CD4-positive, alpha-beta T cell treated with Interleukin-4 for 1 hour (primary cell): ENCODE measurements at places on chromosomes 1 and 21.
A peak's percentile ranks its signal among the peaks of the same experiment; 100 is the strongest.

DNA sequence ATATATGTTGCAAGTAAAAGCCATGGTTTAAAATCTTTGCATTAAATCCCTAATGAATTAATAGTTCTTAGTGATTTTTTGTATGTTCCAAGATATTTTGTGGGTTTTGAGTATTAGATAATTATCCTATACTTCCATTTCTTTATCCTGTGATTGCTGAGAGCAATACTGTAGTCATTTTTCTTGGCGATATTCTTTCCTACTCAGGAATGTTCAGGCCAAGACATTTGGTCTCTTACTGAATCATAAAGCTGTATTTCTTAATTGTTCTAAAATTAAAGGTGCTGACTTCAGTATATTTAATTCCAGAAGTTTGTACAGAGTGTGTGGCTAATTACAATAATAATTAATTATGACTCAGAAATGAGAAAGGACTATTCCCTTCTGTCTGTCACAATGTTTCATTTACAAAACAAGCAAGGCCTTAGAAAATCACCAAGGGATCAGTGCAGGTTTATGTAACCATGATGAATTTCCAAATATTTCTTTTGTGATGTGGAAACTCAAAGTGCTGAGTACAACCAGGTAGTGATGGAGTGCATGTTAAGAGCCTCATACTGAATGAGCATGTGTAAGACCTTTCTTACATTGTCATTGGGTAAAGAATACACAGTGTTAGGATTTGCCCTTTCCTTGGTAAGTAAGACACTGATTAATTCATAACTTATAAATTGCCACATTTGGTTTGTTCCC, 161.2 kb downstream of the HMCN1 start:
- no peak for DNase-seq

GRCh38 chr1:52439976-52440375, 35.6 kb downstream of the PRPF38A start:
- DNase-seq: no peak

DNA sequence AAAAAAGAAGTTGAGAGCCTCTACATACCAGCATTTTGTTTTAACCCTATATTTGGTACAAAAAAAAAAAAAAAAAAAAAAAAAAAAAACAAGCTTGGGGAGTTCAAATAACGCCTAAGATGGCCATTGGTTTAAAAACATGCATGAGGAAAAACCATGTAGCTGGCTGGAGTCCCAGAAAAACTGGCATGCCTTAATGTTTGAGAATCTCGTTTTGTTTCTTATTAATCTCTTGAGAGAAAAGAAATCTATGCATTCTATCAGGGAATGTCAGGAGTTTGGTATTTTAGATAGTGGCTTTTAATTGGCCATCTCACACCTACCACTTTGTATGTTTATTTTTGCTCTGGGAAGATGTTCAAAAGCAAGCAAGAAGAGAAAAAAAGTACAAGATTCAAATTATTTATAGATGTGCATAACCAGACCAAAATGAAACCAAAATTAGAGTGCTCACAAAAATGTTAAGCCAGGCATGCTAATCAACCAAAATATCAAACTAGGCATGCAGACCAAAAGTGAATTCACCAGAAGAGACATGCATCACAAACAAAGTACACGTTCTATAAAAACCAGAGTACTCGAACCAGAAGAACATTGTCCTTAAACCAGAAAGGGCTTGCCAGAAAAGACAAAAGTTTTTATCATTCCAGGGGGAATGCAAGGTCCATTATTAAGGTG, 156.6 kb downstream of the AK5 start:
- DNase-seq: peak; percentile 17

DNA sequence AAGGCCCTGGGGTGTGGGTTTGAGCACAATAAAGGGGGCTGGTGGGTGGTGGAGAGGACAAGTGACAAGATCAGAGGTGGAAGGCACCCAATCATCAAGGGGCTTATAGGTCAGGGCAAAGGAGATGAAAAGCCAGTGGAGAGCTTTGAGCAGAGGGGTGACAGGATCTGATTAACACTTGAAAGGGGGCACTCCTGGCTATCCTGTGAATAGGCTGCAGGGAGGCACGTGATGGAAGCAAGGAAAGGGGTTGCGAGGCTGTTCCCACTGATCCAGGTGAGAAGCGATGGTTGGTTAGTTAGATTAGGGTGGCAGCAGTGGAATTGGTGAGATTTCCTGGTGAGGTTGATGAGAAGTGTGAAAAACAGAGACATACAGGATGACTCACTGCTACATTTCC, 80.6 kb downstream of the WLS start:
- no peak for DNase-seq

GRCh38 chr1:113686891-113687618, 72.2 kb downstream of the PHTF1 start:
- no peak for DNase-seq

- no peak for DNase-seq
These were observed 1.9 kb upstream of the MGST3 start for GRCh38 chr1:165629151-165629550.

DNA sequence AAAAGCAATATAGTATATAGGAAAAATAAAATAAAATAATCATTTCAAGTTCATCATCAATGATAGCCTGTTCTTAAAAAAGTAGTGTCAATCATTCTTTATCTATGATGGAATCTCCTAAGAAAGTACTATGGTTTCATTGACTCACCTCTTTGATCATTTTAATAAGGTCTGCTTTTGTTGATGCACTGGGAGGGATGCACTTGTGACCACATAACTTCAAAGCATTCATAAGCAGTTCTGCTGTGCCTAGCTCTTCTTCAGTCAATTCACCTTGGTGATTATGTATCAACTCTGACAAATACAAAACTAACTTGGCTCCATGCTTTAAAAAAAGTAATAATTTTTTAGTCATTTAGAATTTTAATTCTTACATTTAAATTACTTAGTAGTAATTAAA, 84.8 kb upstream of the GNG4 start:
- peak; percentile 13 for DNase-seq

DNA sequence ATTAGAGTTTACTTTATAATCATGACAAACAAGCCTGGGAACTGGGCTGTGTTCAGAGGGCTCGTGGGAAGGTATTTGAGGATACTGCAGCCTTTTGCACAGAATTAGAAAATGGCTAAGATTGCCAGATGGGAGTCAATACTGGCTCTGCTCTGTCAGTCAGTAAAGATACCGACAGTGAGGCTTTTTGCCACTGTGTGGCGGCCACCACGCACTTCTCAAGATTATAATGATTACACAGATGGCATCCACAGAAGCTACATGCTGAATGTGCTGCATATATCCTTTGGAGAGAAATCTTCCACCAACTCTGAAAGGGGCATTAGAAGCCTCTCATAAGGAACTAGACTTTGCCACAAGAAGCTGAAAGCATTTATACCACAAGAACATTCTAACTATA, 213.4 kb upstream of the PTBP2 start:
- no peak for DNase-seq

DNA sequence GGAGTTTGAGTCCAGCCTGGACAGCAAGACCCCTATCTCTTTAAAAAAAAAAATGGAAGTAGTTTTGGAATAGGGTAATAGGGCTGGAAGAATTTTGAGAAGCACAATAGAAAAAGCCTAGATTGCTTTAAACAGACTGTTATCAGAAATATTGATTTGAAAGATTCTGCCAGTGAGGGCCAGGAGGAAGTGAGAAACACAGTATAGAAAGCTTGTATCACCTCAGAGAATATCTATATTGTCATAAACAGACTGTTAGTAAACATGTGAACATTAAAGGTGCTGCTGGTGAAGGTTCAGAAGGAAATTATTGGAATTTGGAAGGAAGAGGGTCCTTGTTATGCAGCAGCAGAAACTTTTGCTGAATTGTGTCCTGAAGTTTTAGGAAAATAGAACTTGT, 24.8 kb upstream of the PSEN2 start:
- DNase-seq: no peak

DNA sequence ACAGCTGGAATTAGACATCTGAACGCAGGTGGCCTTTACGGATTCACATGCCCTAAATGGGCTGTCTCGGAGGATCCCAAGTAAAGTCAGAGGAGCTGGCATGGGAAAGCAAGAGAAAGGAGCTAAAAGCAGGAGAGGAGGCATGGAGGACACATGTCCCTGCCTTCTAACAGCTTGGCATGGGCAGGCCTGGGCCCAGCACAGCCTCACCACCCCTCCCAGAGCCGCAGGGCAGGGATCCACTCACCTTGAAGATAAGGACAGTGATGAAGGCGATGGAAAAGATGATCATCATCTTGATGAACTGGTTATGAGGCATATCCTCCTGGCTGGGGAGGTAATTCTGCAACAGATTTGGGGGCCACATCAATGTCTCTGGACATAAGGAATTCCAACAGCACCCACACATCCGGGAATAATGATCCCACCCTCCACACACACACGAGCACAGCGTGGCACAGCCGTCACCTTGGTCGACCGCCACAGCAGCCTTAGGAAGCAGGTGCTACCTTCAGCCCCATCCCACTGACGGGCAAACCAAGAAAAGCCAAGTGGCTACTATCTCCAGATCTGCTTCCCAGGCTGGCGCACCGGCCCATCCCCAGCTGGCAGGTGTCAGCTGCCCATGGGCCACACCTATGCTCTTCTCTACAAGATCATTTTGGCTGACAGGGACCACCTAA, 14.1 kb upstream of the MATN1 start:
- DNase-seq: no peak

DNA sequence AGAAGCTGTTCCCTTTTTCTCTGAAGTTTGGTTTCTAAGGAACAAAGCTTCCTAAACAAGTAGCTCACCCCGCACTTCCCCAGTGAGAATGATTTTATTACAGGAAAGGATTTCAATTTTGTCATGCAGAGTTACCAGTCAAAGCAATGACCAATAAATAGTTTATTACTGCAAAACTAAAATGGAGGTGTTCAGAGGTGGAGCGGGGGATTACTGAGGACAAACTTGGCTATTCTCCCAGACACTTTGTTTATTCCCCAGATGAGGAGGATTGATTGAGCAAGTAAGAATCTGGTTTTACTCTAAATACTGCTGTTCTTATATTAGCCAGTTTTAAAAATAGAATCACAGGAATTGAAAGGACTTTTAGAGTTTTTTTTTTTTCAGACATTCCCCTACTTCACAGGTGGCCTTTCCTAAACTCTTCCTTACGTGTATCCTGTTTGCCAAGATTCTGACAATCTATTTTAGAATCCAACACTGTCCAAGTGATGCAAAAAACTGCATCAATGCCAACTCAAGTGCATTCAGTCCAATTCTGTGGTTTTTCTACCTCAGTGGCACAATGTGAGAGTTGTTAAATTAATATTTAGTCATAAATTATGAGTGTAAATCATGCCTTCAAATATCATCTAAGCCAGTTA, 136.1 kb downstream of the TNFSF18 start:
- DNase-seq: no peak
